ENCODE measurements at places on chromosomes 12 and 14.

GRCh38 chr14:103738701-103739451 is 23.3 kb downstream of the ZFYVE21 start:
- no peak for DNase-seq

DNA sequence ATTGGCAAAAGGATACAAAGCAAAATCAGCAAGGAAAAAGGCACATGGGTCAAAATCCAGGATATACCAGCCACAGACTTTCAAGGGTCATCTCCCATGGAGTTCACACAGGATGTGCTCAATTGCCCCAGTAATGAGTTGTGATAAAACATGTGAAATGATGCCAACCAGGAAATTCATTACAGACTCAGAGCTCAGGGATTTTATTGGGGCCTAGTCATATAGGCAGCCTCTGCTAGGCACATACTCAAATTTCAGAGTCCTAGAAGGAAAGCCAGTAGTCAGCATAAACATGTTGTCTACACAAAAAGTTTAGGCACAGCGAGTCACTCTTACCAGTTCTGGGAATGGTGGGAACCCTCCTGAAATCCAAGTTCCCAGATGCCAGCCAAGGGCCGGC is 64.4 kb upstream of the OSBPL8 start:
- no peak for DNase-seq

- no peak for DNase-seq
Observed at GRCh38 chr12:104048162-104048561, 1.8 kb downstream of the GLT8D2 start.

DNA sequence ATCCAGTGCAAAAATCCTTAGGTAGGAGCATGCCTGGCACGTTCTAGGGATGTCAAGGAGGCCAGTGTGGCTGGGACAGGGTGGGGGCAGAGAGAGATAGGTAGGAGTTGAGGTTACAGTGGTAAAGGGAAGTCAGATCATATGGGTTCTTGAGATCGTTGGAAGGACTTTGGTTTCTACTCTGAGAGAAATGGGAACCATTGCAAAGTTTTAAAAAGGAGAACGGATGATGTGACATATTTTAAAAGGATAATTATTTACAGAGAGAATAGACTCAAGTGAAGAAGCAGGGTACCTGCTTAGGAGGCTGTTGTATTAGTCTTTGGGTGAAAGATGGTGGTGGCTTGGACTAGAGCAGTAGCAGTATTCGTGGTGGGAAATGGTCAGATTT is 47.6 kb upstream of the ATP2B1 start:
- no peak for DNase-seq

DNA sequence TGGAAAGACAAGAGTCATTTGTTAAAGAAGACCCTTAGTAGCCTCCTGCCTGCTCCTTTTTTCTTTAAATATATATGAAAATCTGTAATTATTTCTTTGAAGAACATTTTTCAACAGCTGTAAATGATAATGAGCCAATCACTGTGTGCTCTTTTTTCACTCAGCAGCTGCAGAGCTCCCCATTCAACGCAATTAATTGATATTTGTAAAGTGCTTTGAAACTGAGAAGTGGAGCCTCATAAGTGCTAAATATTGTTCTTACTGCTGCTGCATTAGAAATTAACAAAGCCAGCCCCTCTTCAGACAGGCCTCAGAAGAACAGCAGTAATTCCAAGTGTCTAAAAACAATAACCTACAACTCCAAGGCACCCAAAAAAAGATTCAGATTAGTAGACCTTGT is 224.3 kb downstream of the GXYLT1 start:
- no peak for DNase-seq

- no peak for DNase-seq
Observed at GRCh38 chr12:105325117-105325516, 5.4 kb upstream of the C12orf75 start.

DNA sequence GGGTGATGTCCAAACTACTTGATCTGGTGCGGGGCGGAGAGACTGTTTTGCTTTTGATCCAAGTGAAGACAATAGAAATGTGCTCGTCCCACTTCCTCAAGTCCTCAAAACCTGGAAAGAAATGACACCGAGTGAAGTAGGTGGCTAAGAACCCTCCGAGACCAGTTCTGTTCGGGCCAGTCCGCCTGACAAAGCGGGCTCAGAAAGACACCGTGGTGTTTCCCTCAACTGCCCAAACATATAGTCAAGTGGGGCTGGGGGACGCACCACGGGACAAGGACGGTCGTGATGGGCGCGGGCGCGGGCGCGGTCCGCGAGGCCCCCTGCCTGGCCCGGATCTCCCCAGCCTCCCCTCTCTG is 1.6 kb downstream of the PHLDA1 start:
- no peak for DNase-seq

DNA sequence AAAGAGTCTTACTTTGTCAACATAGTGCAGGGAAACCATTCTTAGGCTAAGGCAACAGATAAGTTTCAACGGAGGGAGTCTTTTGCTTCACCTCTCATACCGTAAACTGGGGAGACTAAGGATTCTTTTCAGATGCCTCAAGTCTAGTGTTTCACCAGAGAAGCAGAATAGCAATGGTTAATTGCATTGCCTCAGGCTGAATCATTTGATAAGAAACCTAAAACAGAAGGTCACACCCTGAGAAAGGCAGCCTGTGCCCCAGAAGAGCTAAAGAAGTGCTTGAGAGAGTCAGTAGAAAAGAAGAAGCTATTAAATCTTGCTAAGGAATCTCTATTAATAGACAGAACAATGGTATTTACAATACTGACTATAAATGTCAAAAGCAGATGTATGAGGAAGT is 21.8 kb upstream of the ATXN7L3B start:
- no peak for DNase-seq

GRCh38 chr12:15701206-15701605 is 88.0 kb downstream of the EPS8 start:
- DNase-seq: no peak

GRCh38 chr14:96117101-96117897 is 78.1 kb downstream of the C14orf132 start:
- DNase-seq: no peak

- no peak for DNase-seq
Observed at GRCh38 chr14:75343911-75344310, 65.3 kb downstream of the FOS start.

DNA sequence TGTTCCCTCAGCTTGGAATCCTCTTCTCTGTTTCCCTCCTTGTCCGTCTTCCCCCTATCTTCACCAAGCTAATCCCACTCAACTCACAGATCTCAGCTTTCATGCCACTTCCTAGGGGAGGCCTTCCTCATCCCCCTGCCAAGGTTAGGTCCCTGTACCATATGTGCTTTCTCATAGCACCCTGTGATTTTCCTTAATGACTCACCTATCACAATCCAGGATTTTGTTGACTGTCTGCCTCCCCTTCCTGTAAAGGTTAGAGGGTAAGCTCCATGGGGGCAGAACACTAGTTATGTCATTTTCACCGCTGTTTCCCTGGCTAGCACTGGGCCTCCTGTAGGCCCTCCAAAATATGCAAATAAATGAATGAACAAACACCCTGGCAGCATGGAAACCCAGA is 57.6 kb downstream of the CRADD start:
- no peak for DNase-seq

DNA sequence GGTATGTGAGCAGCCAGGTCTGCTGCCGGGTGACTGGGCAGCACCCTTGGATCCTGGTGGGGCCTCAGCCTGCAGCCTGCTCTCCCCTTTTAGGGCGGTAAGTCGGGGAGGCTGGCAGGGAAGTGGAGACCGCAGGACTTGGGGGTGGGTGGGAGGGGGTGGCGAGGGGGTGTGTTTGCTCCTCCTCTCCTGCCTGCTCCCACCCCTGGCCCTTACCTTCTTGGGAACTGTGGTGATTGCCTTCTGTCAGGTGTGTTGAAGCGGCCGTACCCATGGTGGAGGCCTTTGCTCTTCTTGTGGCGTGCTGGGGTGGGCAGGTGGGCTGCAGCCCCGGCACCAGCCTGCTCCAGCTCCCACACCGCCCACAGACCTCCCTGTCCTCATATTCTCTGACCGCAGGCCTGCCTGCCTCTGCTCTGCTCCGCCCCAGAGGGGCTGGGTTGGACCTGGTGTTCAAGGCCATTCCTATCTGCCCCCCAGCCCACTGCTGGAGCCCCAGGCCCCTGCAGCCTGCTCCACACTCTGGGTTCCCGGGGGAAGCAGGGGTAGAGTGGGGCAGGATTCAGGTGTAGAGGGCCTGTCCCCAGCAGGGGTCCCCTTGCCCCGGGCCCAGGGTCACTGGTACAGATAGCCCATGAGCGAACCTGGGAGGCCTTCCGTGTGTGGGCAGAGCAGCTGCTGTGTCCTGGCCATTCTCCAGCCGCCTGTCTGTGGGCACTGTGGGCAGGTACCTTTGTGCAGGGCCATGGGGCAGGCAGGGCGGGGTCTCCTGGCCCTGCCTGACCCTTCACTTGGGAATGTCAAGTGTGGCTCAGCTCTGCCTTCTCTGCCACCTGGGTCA is 5.2 kb downstream of the TEDC1 start:
- no peak for DNase-seq

- no peak for DNase-seq
Observed at GRCh38 chr14:101088395-101088667, 184.8 kb upstream of the RTL1 start.

DNA sequence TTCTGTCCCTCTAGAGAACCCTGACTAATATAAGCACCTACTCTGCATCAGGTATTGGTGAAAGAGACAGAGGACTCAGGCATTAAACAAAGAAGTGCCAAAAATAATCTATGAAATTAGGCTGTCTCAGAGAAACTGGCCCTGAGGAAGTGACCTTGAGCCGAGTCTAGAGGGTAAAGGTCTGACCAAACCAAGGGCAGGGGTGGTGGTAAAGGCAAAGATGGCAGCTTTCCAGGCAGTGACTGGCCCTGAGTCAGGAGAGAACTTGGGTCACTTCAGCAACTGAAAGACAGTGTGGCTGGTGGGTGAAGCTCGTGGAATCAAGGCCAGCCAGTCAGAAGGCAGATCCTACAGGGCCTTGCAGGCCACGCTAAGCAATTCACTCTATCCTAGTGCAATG is 30.6 kb downstream of the CDKL1 start:
- peak; percentile 37 for DNase-seq

GRCh38 chr12:82406651-82407050 is 48.3 kb downstream of the METTL25 start:
- DNase-seq: no peak

GRCh38 chr12:53899230-53899629 is 39.4 kb upstream of the HOXC13 start:
- DNase-seq: no peak

DNA sequence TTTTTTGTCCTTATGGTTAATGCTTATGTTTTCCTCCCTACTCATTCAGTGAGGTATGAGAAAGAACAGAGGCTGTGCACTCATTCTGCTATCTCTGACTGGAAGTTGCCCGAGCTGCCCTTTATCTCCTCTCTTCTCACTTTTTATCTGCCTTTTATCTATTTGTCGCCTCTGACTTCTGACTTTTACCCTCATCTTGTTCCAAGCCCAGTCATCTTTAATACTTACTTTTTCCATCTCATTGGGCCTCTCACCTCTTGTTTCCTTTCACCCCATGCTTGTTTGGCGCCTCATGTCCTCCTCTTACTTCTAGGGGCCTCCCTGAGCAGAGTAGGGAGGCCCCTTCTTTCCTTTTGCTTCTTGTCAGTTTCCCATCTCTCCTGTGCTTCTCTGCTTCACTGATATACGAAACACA is 50.7 kb downstream of the DIP2B start:
- no peak for DNase-seq

GRCh38 chr12:107474639-107475539 is 210.7 kb upstream of the PWP1 start:
- DNase-seq: no peak

- no peak for DNase-seq
Observed at GRCh38 chr12:8734873-8735381, 37.1 kb downstream of the RIMKLB start.

DNA sequence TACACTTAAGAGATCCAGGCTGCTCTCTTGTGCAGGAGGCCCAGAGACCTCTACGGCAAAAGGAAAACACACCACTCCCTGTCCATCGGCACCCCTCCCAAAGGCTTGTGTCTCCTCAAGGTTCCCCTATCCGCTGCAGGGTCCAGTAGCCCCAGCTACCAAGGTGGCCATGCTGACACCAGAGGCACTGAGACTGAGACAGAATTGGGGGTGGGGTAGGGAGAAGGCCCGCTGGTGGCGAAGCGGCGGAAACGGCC is 590 bp downstream of the DDIT3 start:
- peak; percentile 69 for DNase-seq

- no peak for DNase-seq
Observed at GRCh38 chr12:70251226-70251625, 8.0 kb downstream of the CNOT2 start.

GRCh38 chr14:22386924-22387775 is 201.9 kb downstream of the DAD1 start:
- DNase-seq: peak; percentile 51

DNA sequence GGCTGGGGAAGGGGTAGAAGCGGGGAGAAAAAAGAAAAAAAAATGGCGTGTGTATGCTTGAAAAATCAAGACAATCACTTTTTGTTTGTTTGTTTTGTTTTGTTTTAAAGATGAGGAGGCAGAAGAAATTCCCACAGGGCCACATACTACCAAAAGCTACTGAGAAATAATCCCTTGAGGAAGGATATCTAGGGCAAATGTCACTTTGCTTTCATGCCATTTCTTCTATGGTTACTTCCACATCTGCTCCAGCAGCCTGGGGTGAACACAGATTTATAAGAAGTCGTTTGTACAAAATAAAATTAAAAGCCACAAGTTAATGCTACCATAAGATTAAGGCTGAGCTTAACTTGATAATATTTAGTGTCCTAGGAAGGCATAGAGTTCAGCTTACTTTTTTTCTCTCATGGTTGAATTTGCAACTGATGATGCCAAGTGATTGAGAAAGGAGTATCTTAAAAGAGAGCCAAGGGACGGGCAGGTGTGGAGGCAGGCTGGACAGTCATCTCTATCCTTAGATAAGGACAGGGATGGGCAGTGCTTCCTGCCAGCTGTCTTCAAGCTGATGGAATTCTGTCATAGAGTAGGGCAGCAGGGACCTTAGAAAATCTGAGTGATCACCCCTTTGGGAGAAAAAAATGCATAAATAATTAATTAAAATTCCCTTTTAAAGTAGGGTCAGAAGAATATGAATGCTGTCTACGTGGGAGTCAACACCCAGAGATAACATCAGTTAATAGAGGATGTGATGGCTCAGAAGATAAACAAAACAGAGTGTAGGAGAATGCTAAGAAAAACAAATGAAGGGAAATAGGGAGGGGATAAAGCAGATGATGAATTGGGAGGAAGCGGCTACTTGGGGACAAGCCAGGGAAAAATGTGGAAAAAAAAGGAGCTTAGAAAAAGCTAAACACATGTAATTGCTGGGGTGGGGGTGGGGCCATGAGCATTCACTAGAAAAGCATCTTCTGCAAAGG is 57.1 kb downstream of the DYRK2 start:
- no peak for DNase-seq

DNA sequence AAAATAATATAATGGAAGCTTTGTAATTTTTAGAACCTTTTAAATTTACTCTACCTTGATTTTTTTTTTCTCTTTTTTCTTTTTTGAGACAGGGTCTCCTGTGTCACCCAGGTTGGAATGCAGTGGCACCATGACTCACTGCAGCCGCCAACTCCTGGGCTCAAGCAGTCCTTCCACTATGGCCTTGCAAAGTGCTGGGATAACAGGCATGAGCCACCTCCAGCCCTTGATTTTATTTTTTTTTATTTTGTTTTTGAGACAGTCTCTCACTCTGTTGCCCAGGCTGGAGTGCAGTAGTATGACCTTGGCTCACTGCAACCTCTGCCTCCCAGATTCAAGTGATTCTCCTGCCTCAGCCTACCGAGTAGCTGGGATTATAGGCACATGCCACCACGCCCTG is 65.3 kb upstream of the TRAF3 start:
- DNase-seq: no peak

All from ovary (tissue), 10 donors.